ENCODE measurements at places on chromosomes 13 and 19. TPM values are rescaled to one million over a fixed set of nuclear protein-coding genes. Genes with fewer than 3 reads are reported as not detected.

The ADGRE2 gene
- under 0.01 TPM for total RNA-seq

The ZFP82 gene
- 5.2 TPM for total RNA-seq

The DGKH gene
- total RNA-seq, result 10.0 TPM

The LPAR2 gene
- 17.1 TPM for total RNA-seq

The SPTBN4 gene
- total RNA-seq, result 0.14 TPM

The GPR18 gene
- total RNA-seq, result not detected

The SYNGR4 gene
- not detected for total RNA-seq

The SIGLEC10 gene
- total RNA-seq, result not detected

The ZNF90 gene
- 3.6 TPM for total RNA-seq

The ACP7 gene
- total RNA-seq, result 0.22 TPM

The CCDC194 gene
- not detected for total RNA-seq

The ZNF480 gene
- 20.8 TPM for total RNA-seq

The ACP5 gene
- total RNA-seq, result 3.3 TPM

The VSTM1 gene
- total RNA-seq, result 0.75 TPM

The ZNF737 gene
- total RNA-seq, result 6.2 TPM

The PIN1 gene
- total RNA-seq, result 195 TPM

The LILRA6 gene
- not detected for total RNA-seq

The NLRP9 gene
- not detected for total RNA-seq

The HPN gene
- total RNA-seq, result 2.0 TPM

The ZNF234 gene
- total RNA-seq, result 2.3 TPM

The CYP2S1 gene
- 24.7 TPM for total RNA-seq

The RAB20 gene
- total RNA-seq, result 6.7 TPM

The PRDX2 gene
- total RNA-seq, result 571 TPM

The MRPL4 gene
- 156 TPM for total RNA-seq

The SIGLEC7 gene
- not detected for total RNA-seq

The MARCHF2 gene
- total RNA-seq, result 48.8 TPM

The ZNF738 gene
- 15.0 TPM for total RNA-seq

The TUBA3C gene
- total RNA-seq, result not detected

The ZNF729 gene
- 0.14 TPM for total RNA-seq

The ZNF320 gene
- 18.9 TPM for total RNA-seq

The KIRREL2 gene
- not detected for total RNA-seq

The ZNF558 gene
- total RNA-seq, result 7.3 TPM

The ANGPTL8 gene
- total RNA-seq, result not detected

The DIAPH3 gene
- 48.0 TPM for total RNA-seq

The PAK4 gene
- total RNA-seq, result 27.5 TPM

The TMPRSS9 gene
- total RNA-seq, result not detected

The PSMD8 gene
- 227 TPM for total RNA-seq

The FFAR3 gene
- total RNA-seq, result not detected

The CD209 gene
- total RNA-seq, result not detected

The MAP4K1 gene
- total RNA-seq, result 0.43 TPM

The IFI30 gene
- 11.3 TPM for total RNA-seq

The CNN1 gene
- 16.1 TPM for total RNA-seq

The YJU2 gene
- 39.1 TPM for total RNA-seq

The LGALS4 gene
- total RNA-seq, result not detected
